ENCODE measurements at places on chromosomes 2 and 18.
A peak's percentile ranks its signal among the peaks of the same experiment; 100 is the strongest.

GRCh38 chr2:230225486-230225885, at the start of gene SP140:
Gene SP140 (plus strand): TSS chr2:230225736. CDS start chr2:230225845, 109 bp downstream.
- no peak for DNase-seq

- DNase-seq, result no peak
Observed at GRCh38 chr2:231300020-231300721, 95.3 kb upstream of the B3GNT7 start.

DNA sequence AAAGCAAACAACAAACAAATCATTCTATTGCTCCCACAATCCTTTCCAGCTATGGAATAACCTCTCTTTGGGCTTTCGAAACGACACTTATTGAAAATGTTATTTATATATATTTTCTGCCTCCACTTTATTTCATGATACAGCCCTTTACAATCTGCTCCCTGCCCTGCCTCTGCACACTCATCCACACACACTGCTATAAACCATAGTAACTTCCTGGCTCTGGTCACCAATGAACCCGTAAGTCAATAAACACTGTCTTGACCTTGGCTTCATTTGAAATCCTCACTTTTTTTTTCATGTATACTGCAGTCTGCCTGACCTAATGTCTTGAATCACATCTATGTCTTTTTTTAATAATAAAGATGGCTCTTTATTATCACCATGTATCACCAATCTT, 161.5 kb downstream of the SLC39A10 start:
- no peak for DNase-seq

DNA sequence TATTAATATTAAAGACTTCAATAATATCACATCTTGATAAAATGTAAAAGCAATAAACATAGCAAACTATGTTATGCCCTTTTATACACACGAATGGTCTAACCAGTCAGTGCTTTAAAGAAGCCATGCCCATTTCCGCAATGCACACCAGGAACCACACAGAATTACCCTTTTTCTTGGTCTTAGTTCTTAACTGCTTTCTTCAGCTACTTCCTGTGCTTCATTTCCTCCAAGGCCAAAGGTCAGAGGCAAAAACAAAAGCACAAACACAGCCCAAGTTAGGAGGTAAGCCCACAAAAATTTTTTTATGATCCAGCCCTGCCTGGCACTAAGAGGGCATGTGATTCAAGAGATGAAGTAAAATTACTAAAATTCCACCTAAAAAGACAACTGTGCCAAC, 267.2 kb downstream of the FBXO15 start:
- no peak for DNase-seq

DNA sequence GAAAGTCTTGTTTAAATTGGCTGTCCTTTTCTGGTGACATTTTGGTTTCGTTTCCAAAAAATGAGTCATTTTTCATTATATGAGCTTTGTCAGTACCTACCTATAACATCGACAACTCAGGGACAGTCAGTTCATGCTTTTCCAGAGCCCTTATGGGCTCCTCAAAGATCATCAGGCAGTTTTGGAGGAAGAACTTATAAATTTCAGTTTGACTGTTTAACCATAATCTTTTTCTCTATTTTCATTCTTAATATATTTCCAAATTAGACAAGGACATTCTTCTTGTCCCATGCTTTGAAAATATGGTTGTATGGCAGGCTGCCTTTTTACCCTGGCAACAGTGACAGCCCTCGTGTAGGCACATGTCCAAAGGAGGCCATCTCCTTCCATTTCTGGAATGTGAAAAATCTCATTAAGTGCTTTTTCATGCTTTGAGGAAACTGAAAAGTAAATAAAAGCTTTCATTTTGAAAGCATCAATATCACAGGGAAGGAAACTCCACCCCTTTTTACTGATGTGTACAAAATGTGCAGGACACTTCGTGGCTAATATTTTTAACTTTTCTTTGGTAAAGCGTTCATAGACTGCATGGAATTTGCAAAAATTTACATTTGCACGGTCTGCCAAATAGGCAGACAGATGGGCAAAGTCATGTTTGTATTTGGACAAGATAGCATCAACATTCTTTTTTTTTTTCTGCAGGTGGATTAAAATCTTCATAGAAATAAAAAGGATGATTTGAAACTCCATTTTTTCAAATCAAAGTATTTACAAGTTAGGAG, 7.2 kb upstream of the PROC start:
- DNase-seq, result peak; percentile 76

GRCh38 chr18:42781298-42781815, 334.1 kb downstream of the RIT2 start:
- DNase-seq, result no peak

GRCh38 chr2:239647052-239647819, 246.4 kb upstream of the HDAC4 start:
- DNase-seq, result no peak

DNA sequence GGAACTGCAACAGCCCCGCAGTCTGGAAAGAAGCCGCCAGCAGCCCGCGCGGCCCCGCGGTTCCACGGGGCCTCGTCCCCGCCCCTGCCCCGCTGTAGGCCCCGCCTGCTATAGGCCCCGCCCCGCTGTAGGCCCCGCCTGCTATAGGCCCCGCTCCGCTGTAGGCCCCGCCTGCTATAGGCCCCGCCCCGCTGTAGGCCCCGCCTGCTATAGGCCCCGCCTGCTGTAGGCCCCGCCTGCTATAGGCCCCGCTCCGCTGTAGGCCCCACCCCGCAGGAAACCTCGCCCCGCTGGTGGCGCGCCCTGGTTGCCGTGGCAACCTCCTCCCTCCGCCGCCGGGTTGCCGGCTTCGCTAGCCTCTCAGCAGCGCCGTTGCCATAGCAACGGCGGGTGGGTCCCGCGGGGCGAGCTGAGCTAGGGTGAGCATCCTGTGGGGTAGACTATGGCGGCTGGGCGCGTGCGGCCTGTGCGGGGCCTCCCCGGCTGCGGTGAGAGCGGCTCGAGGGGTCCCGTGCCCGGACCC, 12.2 kb upstream of the KIF1A start:
- DNase-seq, result peak; percentile 79

DNA sequence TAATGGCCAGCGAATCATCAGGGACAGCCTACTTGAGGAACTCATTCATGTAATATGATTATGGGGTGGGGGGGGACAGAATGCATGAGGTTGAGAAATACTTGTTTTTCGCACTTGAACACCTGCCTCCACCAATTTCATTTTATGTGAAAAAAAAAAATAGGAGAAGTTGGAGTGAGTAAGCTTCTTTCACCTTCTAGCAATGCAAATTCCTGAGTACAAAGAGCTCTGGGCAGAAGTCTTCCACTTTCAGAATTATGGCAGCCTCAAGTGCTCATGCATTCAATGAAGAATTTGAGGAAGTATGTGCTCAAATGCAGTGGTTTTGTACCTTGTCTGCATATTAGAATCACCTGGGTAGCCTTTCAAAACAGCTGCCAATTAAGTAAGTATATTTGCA, 40.1 kb upstream of the GPD2 start:
- no peak for DNase-seq

DNA sequence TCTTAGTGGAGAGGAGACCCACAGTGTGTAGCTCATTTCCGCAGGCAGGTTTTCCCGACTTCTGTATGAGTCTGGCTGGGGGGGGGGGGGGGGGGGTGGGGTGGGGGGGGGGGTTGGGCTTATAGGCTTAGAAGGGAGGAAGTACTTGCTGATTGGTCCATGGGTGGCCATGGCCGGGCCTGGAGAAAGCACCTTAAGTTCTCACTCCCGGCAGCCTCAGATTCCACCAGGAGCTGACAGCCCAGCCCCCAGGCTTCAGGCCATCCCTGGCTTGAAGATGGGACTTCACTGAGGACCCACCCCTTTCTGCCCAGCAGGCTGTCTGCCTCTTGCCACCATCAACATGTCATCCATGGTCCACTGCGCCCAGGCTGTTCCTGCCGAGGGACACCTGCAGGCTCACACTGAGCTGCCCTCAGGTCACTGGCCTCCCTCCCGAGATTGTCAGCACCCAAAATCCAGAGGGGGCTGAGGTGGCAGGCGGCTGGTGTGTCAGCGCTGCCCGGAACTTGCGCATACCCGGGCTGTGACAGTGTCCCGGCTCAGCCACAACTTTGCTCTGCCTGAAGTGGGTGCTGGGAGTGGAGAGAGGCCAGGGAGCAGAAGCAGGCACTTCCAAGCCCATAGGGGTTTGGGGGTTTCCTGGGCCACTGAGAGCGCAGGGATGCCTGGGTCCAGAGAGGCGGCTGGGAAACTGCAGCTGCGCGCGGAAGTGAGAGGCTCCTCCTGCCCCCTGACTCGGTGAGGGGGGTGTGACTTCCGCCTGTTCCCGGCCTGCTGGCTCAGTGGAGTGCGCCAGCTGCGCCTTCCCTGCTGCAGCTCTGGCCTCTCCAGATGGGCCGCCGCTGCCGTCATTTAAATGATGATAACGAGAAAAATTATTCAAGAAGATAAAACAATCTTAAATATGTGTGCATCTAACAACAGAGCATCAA, 256.1 kb downstream of the RPRM start:
- no peak for DNase-seq

GRCh38 chr2:191617575-191617974, 60.4 kb upstream of the NABP1 start:
- no peak for DNase-seq

DNA sequence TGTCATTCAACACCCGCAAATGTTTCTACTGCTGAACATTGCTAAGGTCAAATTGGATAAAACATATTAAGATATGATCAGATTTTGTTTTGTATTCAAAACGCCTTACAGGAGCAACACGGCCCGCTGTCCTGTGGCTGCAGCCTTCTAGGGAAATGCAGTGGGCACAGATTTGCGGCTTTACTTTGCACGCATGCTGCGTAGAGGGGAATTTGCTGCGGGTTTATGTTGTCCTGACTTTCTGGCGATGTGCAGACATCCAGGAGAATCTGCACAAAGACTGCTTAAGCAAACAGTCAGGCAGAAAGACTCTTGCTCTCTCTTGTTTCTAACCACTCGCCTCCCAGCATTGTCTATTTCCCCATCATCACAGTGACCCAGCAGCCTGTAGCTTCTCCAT, 88.3 kb downstream of the LRRC30 start:
- DNase-seq, result no peak

GRCh38 chr18:5588529-5588928, 44.7 kb upstream of the EPB41L3 start:
- DNase-seq, result no peak

- DNase-seq, result no peak
Observed at GRCh38 chr18:49648326-49648725, 86.5 kb downstream of the LIPG start.

DNA sequence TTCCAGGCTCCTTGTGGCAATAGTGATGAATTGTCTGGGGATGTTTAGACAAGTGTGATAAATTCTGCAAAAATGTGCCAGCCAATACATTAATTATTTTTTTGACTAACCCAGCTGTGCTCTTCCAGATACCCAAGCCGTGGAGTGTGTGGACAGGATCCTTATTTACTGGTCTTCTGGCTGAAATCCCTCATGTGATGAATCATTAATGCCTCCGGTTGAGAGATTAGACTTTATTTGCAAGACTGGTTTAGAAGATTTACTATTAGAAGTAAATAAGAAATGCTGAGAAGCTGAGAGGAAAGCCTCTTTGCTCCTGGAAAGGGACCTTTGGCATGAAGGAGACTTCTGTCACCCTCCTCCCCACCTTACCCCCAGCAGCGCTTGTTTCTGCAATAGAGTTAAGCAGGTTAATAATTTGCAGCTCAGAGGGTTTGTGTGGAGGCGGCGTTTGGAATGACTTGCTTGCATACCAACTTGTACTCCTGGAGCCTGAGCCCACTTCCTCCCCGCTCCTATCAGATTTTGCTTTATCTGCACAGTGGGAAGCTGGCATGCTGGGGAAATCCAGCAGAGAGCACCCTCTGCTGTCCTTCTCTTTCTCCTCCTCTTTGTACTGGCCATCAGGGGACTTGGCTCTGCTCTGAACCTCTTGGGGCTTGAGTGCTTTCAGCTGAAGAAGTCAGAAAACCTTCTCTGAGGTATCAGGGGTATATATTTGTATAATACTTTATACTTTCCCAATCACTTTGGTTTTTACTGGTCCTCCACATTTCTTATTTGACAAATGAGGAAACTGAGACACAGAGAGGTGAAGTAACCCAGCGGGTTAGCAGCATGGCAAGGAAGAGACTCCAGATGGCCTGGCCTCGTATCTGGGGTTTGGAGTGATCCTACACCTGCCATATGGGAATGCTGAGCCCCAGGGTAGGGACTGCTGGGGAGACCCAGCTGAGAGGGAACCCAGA, 16.3 kb downstream of the SLC3A1 start:
- peak; percentile 72 for DNase-seq

DNA sequence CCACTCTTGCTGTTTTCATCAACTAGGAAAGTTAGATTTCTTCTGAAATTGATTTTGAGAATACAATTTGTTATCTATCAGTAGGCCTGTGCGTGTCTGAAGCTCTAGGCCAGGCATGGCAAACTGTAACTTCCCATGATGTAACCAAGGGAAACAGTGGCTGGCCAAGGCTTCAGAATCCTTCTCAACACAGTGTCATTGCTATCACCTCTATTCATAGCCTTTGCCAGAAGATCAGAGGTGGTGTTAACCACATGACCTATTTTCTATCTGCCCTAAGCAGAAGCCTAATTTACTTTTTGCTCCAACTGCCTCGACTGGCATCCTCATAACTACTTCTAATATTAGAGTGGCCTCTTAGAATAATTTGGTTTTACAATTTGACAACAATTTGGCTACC, 2.5 kb downstream of the ITGB6 start:
- DNase-seq, result no peak

DNA sequence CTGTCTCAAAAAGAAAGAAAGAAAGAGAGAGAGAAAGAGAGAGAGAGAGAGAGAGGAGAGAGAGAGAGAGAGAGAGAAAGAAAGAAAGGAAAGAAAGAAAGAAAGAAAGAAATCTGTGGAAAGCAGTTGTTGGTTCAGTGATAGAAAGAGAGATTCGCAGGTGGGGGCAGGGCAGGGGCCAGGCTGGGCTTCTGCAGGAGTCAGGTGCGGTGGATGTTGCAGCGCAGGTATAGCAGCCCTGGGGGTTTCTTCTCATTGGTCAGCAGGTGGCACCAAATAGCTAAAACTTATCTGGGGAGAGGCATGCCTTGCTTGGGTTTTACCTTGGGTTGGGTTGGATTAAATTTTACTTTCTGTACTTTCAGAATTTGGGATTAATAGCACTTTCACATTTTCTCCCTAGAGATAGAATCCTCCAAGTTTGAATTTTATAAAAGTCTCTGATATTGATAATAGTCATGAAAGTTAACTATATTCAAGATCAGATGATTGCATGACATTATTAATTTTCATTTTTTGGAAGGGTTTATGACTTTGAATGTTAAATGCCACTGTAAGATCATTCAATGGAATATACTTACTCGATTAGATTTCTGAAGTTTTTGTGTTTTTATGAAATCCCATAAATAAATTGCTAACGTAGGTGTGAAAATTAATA, 66.6 kb downstream of the SPTBN1 start:
- peak; percentile 66 for DNase-seq

- DNase-seq, result no peak
Observed at GRCh38 chr18:58649966-58650816, 21.1 kb upstream of the MALT1 start.

DNA sequence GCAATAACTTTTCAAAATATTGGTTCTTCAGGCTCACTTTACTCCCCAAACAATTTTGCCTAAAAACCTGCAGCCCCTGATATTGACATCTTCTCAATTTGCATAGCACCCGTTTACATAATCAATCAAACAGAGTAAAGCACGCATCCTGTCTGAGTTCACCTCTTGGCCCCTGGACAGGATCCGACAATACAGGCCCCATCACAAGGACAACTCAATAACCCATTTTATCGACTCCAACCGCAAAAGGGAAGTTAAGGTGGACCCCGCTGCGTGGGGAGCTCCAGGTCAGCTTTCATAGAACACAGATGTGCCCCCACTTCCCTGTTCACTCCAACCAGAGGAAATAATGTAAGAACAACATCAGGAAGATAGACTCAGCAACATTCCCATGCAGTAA, 44.7 kb downstream of the TTC32 start:
- DNase-seq, result no peak

GRCh38 chr18:13390196-13390595, 171.6 kb downstream of the LDLRAD4 start:
- no peak for DNase-seq

- no peak for DNase-seq
Observed at GRCh38 chr18:13481820-13482617, 244.3 kb downstream of the FAM210A start.
